A549 treated with Mapracorat at 1 μM for 4 hours (cell line): ENCODE measurements at places on chromosomes 5 and 9. TPM values are rescaled to one million over a fixed set of nuclear protein-coding genes. Genes with fewer than 3 reads are reported as not detected.

APBA1 gene
- 0.09 to 0.34 TPM (median 0.17 TPM) in 5 replicates for total RNA-seq

GRPEL2 gene
- total RNA-seq = 7.0 to 8.4 TPM (median 7.4 TPM) in 5 replicates

NMUR2 gene
- total RNA-seq = 0.08 to 0.21 TPM (median 0.09 TPM) in 4 of 5 replicates, not detected in the other

CENPH gene
- total RNA-seq = 26.7 to 30.8 TPM (median 28.2 TPM) in 5 replicates

ACTBL2 gene
- total RNA-seq = 0.06 to 0.08 TPM in 2 of 5 replicates, not detected in the others

SLC34A1 gene
- not detected in 5 replicates for total RNA-seq

CARD6 gene
- 2.6 to 3.5 TPM (median 3.1 TPM) in 5 replicates for total RNA-seq

KLF4 gene
- total RNA-seq = 26.0 to 30.2 TPM (median 28.8 TPM) in 5 replicates

EXD3 gene
- total RNA-seq = 4.0 to 6.6 TPM (median 6.0 TPM) in 5 replicates
